ENCODE measurements at places on chromosomes 2 and 18.

- DNase-seq: no peak
These were observed 57.7 kb downstream of the CCDC93 start for GRCh38 chr2:117956036-117956796.

DNA sequence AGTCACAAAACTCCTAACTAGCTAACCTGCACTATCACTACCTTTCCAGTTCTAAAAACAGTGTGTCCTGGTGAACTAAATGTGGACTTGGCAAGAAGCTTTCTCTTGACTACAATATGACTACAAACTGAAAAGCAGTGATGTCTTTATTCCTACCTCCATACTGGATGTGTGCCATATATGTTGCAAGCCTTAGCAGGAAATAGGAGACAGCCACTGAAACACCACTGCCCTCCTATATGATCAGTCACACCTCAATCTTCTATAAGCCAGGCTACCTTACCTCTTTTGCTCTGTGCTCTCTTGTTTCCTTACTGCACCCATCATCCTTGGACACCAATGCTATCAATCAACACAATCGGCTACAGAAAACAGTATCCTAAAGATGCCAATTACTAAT, 34.1 kb downstream of the SS18 start:
- DNase-seq: no peak

GRCh38 chr2:86336675-86337243, 667 bp downstream of the REEP1 start:
- DNase-seq: no peak

DNA sequence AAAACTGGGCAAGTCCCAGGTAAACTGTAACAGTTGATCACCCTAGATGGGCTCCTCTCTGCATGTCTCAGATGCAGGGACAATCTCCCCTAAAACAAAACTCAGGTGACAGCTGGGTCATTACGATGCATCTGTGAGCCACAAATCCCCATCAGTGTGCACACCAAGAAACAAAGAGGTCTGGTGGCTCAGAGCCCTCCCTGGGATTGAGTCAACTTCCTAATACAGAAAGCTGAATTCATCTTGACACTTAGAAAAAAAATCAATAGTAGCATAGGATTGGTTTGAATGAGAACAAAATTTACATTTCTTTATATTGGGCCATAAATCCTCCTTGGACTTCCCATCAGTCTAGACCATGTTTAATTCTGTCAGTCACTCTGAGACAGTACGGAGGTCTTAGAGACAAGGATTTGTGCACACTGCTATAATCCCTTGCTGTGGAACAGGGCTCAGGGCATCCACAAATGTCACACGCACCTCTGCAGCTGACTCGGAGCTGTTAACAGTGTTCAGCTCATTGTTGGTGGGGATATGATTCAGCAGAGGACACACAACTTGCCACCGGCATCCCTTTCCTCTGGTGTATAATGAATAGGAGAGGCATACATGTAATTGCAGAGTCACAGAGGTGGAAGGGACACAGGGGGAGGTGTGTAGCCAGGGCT, 44.5 kb upstream of the DAPL1 start:
- DNase-seq: no peak

- DNase-seq: no peak
These were observed 185.9 kb upstream of the NRP2 start for GRCh38 chr2:205496370-205496769.

DNA sequence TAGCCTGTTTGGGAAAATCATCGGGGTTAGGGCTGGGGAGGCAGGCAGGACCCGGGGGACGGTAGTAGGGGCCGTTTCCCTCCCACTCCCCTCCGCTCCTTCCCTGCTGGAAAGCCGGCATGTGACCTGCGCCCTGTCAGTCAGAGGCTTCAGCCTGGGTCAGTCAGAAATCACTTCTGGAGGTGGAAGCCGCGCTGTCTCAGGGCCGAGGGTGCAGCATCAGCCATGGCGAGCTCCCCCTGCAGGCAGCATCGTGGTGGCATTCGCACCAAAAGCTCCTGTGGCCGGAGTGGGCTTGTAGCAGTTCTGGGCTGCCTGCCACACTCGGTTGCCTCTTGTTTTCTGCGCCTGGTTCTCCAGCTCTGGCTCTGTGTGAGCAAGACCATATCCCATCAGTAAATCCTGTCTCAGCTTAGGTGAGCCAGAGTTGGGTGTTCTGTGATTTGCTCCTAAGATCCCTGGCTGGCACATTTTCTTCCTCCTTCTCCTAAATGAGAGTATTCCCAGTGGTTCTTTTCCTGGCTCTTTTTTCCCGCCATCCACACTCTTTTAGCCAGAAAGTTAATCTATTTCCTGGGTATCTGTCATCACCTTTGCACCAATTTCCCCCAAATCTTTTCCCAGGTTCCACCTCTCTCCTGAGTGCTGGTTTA, 123.9 kb upstream of the CD302 start:
- peak; percentile 72 for DNase-seq

DNA sequence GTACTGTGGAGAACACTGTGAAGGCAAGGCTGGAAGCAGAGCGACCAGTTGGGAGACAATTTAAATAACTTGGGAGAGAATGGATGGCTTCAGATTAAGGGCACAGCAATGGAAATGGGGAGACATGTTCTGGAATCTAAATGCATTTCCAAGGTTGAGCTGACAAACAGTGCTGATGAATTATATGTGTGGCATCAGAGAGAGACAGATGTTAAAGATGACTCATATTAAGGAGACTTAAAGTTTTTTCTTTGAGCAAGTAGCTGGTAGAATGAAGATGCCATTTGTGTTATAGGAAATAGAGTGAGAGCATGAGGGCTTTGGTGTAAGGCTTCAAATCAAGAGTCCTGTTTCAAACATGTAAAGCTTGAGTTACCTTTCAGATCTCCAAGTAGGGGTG, 441.8 kb downstream of the SETBP1 start:
- no peak for DNase-seq

DNA sequence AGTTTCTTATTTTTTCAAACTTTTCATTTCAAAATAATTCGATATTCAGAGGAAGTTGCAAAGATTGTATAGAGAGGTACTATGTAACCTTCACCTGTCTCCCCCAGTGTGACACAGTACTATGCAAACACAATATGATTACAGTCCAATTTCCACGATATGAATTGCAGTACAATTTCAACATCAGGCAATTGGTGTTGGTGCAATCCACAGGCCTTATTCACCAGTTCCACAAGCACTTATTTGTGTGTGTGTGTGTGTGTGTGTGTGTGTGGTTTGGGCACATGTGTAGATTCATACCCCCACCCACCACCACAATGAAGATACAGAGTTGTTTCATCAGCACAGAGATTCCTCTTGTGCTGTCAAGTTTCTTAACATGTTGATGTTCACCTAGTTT, 69.7 kb upstream of the ARL4C start:
- no peak for DNase-seq

- no peak for DNase-seq
These were observed 15.9 kb upstream of the WIPF1 start for GRCh38 chr2:174613531-174613930.

GRCh38 chr2:208335-208734, 55.5 kb downstream of the SH3YL1 start:
- DNase-seq: no peak

DNA sequence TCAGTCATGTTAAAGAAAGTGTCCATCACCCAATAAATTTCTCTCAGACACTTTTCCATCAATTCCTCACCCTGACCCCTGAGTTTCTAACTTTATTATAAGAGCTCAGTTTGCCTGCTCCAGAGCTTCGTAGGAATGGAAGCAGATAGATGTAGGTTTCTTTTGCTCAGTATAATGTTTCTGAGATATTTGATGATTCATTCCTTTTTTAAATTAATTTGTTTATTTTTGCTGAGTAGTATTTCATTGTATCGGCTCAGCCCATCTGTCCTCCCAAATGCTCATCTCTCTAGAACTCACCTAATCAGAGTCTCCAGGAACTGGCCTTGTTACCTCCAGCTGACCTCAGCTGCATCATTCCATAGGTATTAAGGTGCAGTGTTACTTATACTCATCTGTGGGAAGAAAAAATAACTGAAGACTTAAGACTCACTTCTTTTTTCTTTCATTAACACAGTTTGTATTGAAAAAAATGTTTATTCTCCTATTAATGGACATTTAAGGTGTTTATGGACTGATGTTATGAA, 11.9 kb upstream of the BCL2L11 start:
- DNase-seq: no peak

DNA sequence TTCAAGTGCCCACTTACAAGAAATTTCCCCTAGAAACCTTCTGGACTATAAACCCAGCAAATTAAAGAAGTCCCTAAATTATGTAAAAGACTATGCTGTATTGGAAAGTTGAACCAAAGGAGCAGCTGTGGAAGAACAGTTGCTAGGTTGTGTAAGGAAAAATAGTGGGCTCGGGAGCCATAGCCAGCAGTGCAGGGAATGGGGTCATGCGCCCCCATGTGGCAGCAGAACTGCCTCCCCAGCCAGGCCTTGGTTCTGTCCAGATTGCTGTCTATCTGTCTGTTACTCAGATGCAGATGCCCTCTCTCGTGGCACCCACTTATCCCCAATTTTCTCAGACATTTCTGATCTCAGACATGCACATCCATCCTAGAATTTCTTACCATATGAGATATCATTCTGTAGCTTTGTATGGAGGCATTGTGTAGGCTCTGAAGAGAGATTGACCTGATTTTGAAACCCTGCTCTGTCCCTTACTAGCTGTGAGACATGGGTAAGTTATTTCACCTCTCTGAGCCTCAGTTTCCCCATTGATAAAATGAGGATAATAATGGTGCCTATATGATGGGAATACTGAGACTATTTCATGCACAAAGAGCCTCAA, 258.3 kb downstream of the SS18 start:
- DNase-seq: peak; percentile 61

DNA sequence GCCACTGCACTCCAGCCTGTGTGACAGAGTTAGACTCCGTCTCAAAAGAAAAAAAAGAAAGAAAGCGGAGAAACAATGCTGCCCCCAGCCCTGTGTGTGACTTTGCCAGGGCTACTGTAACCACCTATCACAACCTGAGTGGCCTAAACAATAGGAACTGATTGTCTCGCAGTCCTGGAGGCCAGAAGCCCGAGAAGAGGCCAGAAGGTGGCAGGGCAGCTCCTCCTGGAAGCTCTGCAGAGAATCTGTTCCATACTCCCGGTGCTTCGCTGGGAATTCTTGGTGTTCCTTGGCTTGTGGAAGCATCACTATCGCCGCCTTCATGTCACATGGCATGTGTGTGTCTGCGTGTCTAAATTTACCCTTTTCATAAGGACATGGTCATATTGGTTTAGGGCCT, 14.4 kb upstream of the RAB17 start:
- DNase-seq: peak; percentile 12

GRCh38 chr2:171389325-171389724, 44.5 kb downstream of the METTL8 start:
- DNase-seq: no peak
